ENCODE measurements at places on chromosomes 11 and 22.

- no peak for DNase-seq
Observed at GRCh38 chr11:44258190-44258489, 51.8 kb downstream of the ALX4 start.

- DNase-seq, result peak; percentile 32
Observed at GRCh38 chr11:2301631-2302305, at the start of the genes C11orf21 and TSPAN32. C11orf21 (minus strand) TSS chr11:2301918; CDS start chr11:2301808, 110 bp downstream. TSPAN32 (plus strand) TSS chr11:2302013; CDS start chr11:2302150, 137 bp downstream.

- no peak for DNase-seq
Observed at GRCh38 chr11:44983786-44984185, 33.1 kb upstream of the TP53I11 start.

DNA sequence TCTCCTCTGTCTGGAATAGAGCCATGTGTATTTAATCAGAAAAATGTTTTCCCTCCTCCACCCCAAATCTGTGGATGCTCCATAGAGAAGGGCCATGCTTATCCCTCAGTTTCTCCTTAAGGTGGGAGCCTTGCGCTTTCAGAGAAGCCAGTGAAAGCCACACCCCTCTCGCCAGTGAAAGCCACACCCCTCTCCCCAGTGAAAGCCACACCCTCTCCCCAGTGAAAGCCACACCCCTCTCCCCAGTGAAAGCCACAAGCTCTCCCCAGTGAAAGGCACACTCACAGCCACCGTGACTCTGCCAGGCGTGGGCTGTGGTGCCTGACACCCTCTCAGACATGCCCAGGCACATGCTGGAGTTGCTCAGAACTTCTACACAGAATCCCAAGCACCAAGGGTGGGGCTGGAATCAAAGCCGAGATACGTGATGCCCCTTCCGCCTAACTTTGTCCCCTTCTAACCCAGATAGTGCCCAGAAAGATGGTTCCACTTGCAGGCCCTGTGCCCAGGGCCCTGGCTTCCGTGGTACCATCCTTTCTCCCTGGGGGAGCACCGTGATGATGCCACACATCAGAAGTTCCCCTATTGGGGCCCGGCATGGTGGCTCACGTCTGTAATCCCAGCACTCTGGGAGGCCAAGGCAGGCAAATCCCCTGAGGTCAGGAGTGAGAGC, 16.5 kb upstream of the PRR5 start:
- peak; percentile 76 for DNase-seq

DNA sequence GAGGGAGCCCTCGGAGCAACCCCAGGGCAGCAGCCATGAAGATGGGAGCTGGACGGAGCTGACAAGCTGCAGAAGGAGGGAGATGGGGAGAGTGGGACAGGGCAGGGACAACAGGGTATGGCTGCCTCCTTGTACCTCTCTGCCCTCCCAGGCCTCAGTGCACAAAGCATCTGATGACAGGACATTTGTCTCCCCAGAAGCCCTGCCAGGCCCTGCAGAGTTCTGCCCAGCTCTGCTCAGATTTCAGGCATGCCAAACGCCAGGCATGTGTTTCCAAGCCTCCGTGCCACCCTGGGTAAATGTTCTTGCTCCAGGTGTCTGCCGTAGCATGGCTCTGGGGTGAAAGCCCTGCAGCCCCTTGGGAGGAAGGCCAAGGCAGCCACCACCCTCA, 1.1 kb upstream of the IFITM10 start:
- no peak for DNase-seq

DNA sequence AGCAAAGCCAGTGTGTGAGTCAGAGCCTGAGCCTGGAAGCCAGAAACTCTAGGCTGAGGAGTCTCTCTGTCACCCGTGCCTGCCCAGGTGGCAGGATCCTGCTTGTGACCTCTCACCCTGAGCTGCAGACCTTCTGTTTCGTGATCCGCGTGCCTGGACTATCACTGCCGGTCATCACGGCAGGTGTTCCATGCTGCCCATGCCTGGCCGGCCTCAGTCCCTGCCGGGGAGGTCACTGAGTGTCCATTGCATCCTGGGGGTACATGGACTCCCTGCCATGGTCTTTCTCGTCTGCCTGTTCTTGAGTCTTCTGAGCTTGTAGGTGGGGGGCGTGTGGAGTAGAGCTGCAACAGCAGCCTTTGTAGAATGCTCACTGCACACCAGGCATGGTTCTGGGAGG, 1032.4 kb downstream of the TBC1D22A start:
- no peak for DNase-seq

- DNase-seq, result no peak
Observed at GRCh38 chr11:126817523-126818450, 182.8 kb downstream of the KIRREL3 start.

- no peak for DNase-seq
Observed at GRCh38 chr11:73521621-73522020, 76.3 kb downstream of the FAM168A start.

- DNase-seq, result no peak
Observed at GRCh38 chr11:103418014-103418413, 308.8 kb downstream of the DYNC2H1 start.

- no peak for DNase-seq
Observed at GRCh38 chr11:11036848-11037732, 179.2 kb upstream of the ZBED5 start.

DNA sequence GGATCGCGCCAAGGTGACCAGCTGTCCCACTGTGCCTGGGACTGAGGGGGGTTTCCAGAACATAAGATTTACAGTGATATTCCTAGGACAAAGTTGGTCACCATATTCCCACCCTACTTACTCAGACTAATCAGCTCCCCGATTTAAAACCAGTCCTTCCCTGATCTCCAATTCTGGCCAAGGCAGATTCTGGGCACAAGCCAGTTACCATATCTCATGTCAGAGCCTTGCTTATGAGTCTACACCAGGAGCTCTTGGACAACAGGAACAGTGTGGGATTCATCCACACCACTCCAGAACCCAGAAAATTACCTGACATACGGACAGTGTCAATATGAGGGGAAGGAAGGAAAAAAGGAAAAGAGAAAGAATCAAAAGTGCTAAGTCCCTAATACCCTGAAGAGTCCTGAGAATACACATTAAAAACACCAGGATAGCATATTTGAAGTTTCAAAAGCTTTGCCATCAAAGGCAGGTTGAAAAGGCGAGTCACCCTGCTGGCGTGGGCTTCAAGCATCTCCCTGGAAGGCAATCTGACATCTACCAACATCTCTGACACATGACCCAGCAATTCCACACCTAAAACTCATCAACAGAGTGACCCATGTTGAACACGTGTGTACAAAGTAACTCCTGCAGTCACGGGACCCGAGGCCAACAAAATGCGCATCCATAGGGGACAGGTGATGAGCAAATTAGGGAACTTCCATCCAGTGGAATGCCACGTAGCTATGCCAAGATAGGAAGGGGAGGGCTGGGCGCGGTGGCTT, 8.0 kb upstream of the IL2RB start:
- no peak for DNase-seq

GRCh38 chr22:18121506-18121905, 10.9 kb downstream of the TUBA8 start:
- no peak for DNase-seq

GRCh38 chr11:44366741-44367140, 56.8 kb upstream of the ALX4 start:
- DNase-seq, result no peak

DNA sequence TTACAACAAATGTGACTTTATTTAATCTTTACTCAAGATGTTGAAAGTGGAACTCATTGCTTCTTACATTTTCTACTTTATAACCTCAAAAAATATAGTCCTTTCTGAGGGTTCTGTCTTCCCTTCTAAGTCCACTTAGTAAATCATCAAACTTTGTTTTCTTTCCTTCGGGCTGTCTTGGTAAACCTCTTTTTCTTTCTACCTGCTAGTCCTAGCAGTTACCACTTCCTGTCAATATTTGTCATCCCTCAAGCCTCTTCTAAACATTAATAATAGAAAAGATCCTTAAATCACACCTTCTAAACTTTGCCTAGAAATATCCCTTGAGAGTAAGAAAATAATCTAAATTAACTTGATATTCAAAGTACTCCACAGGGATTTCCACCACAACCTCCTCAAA, 580.4 kb downstream of the CNTN5 start:
- DNase-seq, result no peak

GRCh38 chr11:126391970-126392632, 36.6 kb downstream of the ST3GAL4 start:
- DNase-seq, result no peak

Measured in stimulated activated CD4-positive, alpha-beta T cell treated with anti-CD3 and anti-CD28 coated beads, Interleukin-12 subunit alpha, Interleukin-12 subunit beta, amount 100 ng/mL, for 4 hours (primary cell).